ENCODE measurements at places on chromosomes 11 and 22.

GRCh38 chr11:118128721-118129470 lies 23.7 kb downstream of the SCN4B start:
- DNase-seq, result no peak

- no peak for DNase-seq
These were observed 1.6 kb upstream of the MAP4K2 start for GRCh38 chr11:64804346-64805210.

GRCh38 chr11:7353100-7353499 lies 101.4 kb downstream of the SYT9 start:
- DNase-seq, result peak; percentile 11

GRCh38 chr22:40178417-40179409 lies 988 bp downstream of the TNRC6B start:
- peak; percentile 57 for DNase-seq

- no peak for DNase-seq
These were observed 27.2 kb downstream of the CERK start for GRCh38 chr22:46710806-46711205.

- no peak for DNase-seq
These were observed 25.8 kb upstream of the FXYD6 start for GRCh38 chr11:117902001-117902845.

DNA sequence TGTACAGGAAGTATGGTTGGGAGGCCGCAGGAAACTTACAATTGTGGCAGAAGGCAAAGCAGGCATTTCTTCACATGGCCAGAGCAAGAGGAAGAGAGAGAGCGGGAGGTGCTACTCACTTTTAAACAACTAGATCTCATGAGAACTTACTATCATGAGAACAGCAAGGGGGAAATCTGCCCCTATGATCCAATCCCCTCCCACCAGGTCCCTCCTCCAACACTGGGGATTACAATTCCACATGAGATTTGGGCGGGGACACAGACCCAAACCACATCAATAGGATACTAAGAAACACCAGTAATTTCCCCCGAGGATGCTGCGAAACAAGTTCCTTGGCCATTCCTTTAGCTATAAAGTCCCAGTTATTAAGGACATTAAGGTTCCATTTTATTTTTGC lies 94.1 kb upstream of the SC5D start:
- DNase-seq, result no peak

GRCh38 chr11:132943357-132943705 lies 589.0 kb downstream of the OPCML start:
- no peak for DNase-seq

DNA sequence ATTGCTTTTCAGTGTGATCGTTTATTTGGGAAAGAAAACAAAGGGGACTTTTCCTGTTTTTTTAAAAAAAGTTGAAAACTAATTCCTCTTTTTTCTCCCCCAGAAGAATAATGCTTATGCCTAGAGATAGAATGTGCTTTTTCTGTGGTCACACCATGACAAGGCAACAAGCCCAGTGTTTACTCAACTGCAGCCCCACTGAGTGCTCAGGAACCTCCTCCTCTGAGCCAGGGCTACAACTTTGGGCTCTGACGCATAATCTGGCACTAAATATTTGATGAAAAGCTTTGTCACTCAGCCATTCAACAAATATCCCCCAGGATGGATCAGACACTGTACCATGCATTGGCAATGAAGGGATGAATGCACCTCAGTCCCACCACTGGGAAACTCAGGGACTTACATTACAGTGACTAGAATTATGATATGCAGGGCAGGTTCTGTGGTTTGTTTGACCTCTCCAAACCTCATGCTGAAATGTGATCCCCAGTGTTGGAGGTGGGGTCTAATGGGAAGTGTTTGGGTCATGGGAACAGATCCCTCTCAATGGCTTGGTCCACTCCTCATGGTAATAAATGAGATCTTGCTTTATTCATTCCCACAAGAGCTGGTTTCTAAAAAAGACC lies 155.9 kb downstream of the CCDC34 start:
- DNase-seq, result no peak

DNA sequence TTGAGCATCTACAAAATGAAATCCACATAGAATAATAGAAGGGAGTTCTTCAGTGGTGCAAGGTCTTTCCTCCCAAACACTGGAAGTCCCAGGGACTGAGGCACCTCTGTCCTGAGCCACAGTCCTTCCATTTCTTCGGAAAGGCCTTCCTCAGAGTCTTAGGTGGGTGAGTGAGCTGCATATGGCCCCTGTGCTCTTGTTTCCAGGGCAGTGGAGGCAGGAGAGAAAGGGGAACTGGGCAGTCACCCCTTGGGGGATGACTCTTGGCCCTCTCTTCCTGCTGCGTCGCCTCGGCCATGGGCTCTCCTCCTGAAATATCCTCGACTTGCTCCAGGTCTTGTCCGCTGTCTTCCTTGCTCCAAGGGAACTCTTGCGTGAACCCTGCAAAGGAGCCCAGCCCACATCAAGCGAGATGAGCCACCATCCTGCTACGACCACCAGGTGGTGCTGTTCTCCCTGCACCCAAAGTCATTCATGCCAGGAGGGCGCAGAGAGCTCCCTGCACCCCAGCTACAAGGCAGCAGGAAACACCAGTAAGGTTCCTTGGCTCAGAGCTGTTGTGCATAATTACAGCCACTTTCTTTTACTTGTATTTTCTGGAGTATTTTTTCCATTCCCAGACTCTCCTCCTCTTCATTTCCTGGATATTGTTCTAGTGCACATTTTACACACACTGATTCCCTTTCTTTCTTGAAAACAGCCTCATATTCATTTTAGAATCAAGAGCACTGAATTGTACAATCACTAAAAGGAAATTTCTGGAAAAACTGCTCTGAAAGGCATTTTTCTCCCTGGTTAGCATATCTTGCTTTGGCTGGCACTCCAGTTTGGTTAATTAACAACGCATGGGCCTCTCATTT lies 397.8 kb downstream of the OPCML start:
- DNase-seq, result peak; percentile 59

- DNase-seq, result no peak
These were observed 846 bp upstream of the NRGN start for GRCh38 chr11:124738713-124739478.

DNA sequence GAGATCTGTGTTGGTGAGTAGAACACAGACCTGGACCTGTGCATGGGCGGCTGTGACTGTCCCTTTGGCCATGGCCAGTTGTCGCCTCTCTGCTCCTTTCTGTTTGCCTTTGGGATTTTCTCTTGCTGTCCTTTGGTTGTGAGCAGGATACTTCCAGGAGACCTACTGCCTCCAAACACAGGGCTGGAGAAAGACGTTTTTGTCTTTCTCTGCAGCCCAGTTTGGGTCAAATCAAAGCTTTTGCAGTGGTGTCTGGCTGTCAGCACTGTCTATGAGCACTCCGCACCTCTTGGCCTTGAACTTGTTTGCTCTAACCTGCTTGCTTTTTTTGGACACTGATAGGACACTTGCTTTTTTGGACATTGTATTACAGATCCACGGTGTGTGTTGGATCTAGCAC lies 108.9 kb upstream of the SORL1-AS1 start:
- no peak for DNase-seq

DNA sequence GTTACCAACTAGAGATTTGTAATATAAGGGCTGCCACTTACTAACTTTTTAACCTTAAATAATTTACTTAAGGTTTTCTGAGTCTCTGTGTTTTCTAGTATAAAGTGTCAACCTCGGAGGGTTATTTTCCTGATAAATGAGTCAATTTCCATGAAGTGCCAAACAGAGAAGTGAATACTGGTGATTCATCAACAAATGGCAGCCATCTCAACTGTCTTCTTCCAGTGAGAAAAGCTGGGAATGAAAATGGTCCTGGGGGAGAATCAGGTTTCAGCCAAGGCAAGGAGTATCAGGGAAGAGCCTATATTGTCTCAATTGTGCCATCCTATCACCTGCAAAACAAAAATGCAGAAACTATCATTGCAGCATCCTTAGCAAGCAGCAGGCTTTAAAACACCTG lies 129.1 kb downstream of the LUZP2 start:
- DNase-seq, result no peak

- DNase-seq, result peak; percentile 88
These were observed 1.0 kb upstream of the SLC25A1 start for GRCh38 chr22:19179497-19180048.

GRCh38 chr11:60768202-60768601 lies 11.5 kb downstream of the MS4A15 start:
- no peak for DNase-seq

GRCh38 chr11:27076121-27076589 lies 35.5 kb downstream of the BBOX1 start:
- DNase-seq, result no peak

DNA sequence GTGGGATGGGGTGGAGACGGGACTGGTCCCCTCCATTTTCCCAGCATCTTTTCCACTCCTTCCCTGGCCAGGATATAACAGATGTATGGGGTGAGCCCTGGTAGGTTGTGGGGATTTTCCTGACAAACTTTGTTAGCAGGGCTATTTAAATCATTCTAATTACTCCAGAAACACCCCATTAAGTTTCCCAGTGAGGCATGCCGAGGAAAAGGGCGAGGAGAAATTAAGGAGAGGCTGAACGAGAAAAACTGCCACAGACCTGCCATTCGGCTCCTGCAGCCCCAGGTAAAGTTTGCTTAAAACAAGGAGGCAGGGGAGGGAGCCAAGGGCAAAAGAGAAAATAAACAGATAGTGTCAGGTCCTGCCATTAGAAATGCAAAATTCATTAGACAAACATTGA lies 428.2 kb downstream of the BUD13 start:
- no peak for DNase-seq

- no peak for DNase-seq
These were observed 33.5 kb downstream of the ENTHD1 start for GRCh38 chr22:39859903-39860588.

GRCh38 chr11:57571606-57572005 lies 4.1 kb upstream of the UBE2L6 start:
- no peak for DNase-seq

DNA sequence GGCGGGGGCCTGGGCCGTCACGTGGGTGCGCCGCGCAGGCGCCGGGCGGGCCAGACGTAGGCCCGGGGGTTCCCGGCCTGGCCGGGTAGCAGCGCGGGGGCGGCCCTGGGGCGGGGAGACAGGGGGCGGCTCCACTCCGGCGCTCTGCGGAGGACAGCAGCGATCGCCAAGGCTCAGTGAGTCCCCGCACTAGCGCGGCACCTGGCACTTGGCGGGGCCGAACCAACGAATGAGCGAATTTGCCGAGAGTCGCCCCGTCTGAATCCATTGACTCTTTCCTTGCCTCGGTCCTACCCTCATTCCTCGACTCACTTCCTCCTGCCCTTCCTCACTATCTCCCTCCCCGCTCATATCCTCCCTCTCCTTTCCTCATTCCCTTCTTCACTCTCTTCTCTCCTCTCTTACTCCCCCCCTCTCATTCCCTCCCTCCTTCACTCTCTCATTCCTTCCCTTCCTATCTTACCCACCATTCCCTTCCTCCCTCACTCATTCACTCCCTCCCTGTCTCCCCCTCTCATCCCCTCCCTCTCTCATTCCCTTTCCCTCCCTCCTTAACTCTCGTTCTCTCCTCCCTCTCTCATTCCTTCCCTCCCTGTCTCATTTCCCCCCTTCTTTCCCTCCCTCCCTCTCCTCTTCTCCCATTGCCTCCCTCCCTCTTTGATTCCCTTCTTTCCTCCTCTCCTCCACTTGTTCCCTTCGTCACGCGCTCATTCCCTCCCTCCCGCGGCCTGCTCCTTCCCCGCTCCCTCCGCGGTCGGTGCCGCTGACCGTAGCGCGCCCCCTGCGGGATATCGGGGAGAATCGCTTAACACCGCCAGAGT lies 476 bp upstream of the KLHL22 start:
- peak; percentile 92 for DNase-seq

DNA sequence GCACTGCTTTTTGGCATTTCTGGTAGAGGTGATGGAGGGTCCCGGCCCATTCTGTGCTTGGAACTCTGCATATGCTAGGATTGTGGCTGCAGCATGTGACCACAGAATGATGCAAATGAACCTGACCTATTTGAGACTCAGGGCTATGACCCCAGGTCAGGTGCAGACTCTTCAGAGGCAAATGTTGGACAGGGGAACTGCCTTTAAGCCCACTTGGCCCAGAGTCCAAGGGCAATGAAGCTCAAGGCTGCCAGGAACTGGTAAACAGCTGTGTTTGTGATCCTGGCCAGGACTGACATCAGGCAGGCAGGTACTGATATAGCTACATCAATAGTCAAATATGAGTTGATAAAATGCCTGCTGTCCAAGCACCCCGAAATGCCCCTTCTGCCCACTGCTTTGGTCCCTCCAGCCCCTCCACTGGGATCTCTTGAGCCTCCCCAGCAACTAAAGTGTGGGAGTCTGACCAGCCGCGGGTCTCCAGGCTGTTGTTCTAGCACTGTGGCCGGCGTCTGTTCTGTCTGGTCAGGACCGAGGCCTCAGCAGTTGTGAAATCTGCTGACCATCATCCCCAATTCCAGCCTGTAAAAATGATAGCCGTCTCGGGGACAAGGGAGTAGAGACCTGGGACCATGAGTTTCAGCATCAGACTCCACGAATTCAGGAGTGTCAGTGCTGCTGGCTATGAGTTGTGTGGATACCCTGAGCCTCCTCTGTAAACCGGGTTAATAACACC lies 82.4 kb upstream of the EIF3D start:
- no peak for DNase-seq

DNA sequence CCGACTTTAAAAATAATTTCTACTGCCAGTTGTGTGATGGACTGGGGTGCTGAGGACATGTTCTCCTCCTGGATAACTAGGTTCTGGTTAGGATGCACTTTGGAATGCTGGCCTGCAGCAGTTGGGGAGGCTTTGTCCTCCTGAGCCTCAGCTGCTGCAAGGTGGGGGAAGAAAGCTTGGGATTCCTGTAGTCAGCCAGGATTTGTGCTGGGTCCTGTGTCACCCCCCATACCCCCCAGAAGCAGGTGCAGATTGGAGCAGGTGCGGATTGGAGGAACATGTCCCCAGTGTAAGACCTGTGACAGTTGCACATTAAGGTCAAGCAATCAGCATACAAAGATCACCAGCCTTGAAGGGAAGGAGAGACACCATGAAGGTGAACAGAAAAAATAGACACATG lies 51.1 kb downstream of the MED15 start:
- no peak for DNase-seq

- no peak for DNase-seq
These were observed 1.2 kb downstream of the CNIH2 start for GRCh38 chr11:66279092-66279734.

- DNase-seq, result no peak
These were observed 5.4 kb downstream of the NAV2 start for GRCh38 chr11:19718051-19718450.

DNA sequence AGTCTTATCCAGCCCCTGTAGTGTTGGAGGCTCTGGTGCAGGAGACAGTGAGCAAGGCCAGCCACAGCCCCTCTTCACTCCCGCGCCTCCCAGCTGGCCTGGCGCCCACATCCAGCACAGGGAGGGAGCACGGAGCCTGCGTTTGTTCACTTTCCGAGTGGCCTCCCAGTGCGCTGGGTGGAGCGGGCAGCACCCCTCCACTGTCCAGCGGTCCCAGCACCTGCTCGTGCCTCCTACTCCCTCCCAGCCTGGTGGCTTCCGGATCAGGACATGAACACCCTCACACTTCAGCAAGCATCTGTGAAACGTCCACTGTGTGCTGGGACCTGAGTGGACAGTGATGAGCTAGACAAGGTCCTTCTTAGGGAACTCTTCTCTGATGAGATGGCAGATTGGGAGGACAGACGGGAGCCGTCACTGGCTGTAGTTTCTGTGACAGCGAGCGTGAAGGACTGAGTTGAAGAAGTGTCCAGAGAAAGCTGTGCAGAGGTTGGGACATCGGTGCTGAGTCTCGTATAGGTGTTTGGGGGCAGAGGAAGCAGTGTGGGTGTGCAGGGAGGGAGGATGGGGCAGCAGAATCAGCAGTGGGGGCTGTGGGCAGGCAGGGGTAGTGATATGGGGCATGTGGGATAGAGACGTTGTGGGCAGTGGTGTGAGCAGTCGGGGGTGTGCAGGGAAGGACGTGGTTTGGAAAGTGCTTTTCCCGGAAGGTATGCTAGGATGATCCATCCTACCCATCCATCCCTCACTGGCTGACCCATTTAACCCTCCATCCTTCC lies 256.8 kb downstream of the TBC1D22A start:
- DNase-seq, result no peak
